ENCODE measurements at places on chromosomes 5 and 9.

GRCh38 chr9:104606152-104606551 is 725 bp upstream of the OR13C2 start:
- no peak for DNase-seq

DNA sequence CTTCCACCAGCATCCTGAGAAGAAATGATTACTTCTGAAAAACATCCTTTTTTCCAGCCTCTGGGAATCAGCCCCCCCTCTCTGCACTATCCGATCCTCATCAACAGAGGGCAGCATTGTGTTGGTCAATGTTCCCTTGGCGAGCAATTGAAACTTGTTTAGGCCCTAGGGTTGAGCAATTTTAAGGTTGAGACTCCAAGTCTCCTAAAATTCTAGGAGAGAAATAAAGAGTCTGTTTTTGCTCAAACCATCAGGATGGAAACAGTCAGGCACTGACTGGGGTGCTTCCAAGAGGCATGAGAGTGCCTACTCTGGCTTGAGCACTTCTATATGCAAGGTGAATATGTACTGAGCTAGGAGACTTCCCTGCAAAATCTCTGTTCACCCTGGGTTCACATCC is 12.4 kb upstream of the CYFIP2 start:
- peak; percentile 45 for DNase-seq

DNA sequence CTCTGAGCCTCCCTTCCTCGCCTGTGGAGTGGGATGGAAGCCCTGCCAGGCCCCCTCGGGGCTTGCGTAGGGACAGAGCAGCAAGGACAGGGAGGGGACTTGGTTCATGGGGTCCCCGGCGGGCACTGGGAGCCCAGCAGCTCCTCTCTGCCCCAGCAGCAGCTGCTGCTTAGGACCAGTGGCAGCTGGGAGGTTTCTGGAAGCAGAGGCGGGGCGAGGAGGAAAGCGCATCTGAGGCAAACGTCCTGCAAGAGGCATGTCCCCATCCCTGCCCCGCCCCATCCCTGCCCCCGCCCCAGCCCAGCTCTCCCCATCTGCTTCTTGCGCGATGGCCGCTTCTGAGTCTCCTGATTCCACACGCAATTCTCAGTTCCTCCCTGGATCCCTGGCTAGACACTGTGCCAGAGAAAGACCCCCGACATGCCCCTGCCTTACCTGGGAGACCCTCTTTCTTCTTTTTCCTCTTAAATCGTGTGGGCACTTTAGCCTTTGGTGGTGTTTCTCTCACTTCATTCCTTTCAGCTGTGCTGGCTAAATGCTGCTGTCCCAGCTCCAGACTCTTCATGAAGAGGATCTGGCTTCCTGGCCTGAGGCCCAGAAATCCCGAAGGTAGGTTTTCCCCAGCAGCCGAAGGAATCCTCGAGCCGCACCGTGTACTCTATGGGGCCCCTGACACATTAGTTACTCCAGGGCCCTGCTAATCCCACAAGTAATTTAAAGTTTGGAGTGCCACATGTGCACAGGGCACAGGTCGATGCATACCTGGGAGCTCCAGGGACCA is 4.4 kb upstream of the OR2S2 start:
- DNase-seq: peak; percentile 92

DNA sequence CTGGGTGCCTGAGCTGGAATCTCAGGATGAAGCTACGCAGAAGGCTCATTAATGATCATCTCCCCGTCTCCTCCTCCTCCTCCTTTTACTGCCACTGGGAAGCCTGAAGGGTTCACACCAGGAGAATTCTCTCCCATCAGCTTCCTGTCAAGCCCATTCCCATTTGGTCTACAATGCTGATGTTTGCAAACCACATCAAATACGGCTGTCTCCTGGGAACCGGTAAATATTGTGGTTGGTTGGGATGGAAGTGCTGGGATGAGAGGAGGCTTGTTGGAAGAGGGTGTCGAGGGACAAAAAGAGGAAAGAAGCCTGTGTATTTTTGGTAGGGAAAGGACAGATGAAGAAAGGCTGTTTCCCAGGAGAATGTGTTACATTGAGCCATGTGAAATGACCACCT is 13.2 kb upstream of the S1PR3 start:
- no peak for DNase-seq

DNA sequence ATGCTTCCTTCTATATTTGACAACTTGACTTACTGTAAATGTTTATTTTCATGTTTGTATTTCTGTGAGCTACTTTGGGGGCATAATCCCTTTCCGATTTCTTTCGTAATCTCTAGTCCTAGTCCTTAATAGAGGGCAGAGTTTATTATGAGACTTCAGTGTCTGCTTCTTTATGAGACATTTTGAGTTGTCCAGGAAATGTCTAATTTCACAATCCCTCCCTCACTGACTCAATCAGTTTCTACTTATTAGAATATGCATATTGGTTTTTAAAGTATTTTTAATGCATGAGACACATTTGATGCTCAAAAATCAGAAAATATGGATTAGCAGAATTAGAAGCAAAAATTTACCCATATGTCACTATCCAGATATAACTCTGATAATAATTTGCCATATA is 160.9 kb downstream of the FOCAD start:
- no peak for DNase-seq

- DNase-seq: no peak
Observed at GRCh38 chr5:172722327-172722815, 48.6 kb downstream of the DUSP1 start.

GRCh38 chr5:54257366-54258118 is 52.8 kb downstream of the ARL15 start:
- DNase-seq: no peak

- no peak for DNase-seq
Observed at GRCh38 chr9:33304362-33304761, 14.0 kb downstream of the NFX1 start.

- DNase-seq: peak; percentile 57
Observed at GRCh38 chr5:97026721-97027120, 90.8 kb downstream of the LNPEP start.

DNA sequence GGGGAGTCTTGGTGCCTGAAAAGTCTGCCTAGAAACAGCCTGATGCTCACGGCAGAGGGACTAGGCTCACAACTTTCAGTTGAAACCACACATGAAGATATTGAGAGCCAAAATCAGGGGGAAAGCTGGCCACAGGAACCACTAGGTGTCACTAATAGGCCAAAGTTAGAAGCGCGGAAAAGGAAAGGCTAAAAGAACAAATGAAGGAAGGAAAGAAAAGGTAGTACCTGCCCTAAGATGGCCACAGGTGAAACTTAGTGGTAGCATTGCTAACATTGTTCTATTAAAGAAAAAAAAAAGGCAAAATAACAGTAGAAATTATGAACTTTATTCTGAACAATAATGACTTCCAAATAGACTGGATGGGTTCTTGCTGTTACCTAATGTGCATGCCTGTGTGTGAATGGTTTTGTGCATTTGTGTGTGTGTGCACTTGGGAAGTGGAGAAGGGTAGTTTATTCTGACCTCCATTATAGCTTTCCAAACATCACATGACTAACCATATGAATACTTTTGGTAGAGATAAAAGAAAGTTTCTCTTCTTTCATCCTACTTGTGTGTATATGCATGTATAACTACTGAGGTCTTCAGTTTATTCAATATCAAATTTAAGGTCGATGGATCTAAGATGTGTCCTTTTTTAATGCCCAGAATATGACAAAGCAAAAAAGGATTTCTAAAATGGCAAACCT is 2.1 kb upstream of the RFESD start:
- peak; percentile 50 for DNase-seq

DNA sequence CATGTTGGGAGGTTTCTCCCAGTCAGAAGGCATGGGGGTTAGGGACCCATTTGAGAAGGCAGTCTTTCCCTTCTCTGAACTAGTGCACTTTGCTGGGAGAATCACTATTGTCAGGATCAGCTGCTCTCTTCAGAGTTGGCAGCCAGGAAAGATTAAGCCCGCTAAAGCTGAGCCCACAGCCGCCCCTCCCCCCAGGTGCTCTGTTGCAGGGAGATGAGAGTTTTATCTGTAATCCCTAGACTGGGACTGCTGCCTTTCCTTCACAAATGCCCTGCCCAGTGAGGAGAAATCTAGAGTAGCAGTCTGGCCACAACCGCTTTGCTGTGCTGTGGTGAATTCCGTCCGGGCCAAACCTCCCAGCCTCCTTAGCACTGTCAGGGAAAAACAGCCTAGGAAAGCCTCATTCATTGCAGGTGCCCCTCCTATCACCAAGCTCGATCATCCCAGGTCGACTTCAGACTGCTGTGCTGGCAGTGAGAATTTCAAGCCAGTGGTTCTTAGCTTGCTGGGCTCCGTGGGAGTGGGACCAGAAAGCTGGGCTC is 69.8 kb downstream of the CNTLN start:
- no peak for DNase-seq

DNA sequence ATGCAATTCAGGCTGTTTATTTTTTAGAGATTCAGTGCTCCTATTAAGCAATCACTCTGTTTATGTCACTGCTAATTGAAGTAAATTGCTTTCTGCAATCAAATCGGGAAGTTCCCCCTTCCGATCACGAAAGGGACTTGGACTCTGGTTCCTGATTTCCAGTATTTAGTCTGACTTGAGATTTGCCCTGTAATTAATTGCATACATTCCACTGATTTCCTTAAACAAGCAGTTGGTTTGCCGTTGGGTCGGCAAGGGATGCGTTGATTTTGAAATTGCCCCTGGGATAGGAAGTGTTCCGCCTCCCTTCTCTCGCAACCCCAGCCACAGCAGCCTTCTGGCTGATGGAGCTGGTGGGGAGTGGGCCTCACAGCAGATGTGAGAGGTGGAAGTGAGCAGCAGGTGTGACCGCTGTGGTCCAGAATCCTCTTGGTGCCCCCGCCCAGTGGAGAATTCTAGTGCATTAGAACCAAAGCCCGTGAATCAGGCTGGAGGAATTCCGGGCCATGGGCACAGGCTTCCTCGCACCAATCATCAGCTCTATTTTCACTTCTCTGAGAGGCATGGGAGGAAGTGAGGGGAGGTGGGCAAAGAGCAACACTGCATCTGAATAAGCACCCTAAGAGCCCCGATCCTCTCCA is 102.5 kb downstream of the SPRY4 start:
- DNase-seq: no peak

- no peak for DNase-seq
Observed at GRCh38 chr9:128494108-128494745, 10.3 kb upstream of the GLE1 start.

DNA sequence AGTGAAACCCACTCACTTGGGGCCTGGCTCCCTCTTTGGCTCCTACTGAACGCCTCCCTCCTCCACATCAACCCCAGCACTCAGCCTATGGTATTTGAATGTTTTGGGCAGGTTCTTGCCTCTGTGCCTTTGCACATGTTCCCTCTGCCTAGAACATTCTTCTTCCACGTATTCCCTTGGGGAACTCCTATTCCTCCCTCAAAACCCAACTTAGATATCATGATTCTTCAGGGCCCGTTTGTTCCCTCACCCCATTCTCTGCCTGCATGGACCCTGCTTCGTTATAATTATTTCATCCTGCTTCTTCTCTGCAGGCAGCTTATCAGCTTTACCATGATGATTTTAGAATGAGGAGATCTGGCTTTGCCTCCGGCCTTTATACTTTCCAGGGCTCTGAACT is 215.0 kb upstream of the IER5L start:
- no peak for DNase-seq

DNA sequence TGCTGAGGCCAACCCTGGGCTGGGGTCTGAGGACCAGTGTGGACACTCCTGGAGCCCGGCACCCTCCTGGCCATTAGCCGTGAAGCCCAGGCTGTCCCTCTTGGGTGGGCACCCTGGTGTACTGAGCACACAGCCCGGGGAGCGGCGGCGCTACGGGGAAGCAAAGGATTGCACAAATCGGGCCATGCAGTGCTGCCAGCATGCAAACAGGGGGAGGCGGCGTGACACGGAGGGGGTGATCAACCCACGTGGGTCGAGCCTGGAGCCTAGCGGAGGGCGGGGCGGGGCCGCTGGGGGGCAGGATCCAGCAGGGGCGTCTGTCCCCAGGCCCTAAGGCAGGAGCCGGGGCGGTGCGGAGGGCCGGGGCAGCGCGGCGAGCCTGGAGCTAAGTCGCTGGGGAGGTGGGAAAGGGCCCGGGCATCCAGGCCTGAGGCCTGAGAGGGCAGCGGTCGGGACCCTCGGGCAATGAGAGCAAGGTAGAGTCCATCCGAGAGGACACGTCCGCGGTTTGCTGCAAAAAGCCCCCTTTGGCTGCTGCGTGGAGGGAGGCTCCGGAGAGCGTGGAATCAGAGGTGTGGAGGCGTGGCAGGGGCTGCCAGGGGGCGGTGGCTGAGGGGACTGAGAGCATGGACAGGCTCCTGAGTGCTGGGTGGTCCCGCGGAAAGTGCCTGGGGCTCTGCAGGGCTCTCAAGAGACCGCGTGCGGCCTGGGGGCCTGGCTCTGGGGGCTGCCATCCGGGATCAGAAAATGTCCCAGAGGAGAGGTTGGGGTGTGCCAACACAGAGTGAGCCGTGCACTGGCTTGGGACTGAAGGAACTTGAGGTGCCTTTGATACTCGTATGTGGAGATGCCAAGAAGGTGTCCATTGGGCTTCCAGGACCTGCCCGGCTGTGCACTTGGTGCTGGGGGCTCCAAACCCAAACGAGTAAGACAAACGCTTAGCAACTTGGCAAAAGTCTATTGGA is 94.2 kb downstream of the BARX1 start:
- no peak for DNase-seq

- no peak for DNase-seq
Observed at GRCh38 chr5:152271420-152271819, 133.7 kb downstream of the NMUR2 start.

DNA sequence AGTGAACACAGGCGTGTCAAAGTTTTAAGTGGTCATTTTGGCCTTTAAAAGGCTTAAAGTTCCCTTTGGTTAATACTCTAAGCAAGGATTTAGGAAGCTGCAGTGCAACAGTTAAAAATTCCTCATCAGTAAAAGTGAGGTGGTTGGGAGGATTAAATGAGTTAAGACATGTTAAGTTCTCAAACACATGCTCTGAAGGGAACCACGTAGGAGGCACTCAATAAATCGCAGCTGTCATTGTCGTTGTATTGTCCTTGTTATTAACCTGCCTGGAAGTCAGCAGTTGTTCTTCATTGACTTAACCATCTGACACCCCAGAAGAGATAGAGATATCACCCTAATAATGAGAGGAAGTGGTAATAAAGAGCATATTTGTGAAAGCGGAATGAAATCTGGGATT is 247.5 kb downstream of the MARCHF11 start:
- no peak for DNase-seq

DNA sequence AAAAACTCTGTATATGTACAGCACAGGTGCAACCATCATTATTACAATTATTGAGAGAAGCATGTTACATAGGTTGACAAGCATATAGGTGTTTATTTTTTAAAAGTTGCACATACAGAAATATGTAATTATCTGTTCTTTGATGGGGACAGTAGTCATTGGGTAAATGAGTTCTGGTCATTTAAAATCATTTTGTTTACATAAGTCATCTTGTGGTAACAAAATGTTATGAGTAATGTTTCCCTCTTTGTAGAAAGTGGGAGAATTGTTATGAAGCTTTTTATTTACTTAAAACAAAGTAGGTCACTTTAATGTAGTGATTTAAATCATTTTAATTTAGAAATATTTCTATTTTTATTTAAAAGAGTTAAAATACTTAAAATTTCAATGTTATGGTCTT is 33.8 kb upstream of the FBXL17 start:
- DNase-seq: no peak

- peak; percentile 64 for DNase-seq
Observed at GRCh38 chr9:76591256-76591950, 132.4 kb downstream of the GCNT1 start.

GRCh38 chr5:81230416-81230815 is 2.7 kb upstream of the CKMT2 start:
- DNase-seq: no peak

- peak; percentile 25 for DNase-seq
Observed at GRCh38 chr5:39076757-39077728, 2.8 kb upstream of the RICTOR start.

GRCh38 chr9:21002040-21002439 is 29.4 kb downstream of the HACD4 start:
- no peak for DNase-seq

GRCh38 chr5:89556215-89556913 is 673.4 kb upstream of the MEF2C start:
- peak; percentile 85 for DNase-seq
